Immature natural killer cell (primary cell): ENCODE measurements at places on chromosomes 4 and X. TPM values are rescaled to one million over a fixed set of nuclear protein-coding genes. Genes with fewer than 3 reads are reported as not detected.

SMPX gene
- not detected for polyA plus RNA-seq

CCDC149 gene
- not detected for polyA plus RNA-seq

RBPJ gene
- 55.9 TPM for polyA plus RNA-seq

SYP gene
- polyA plus RNA-seq, result 0.29 TPM

SHISA3 gene
- not detected for polyA plus RNA-seq

COMMD8 gene
- polyA plus RNA-seq, result 63.8 TPM

NEIL3 gene
- 0.61 TPM for polyA plus RNA-seq

FRAS1 gene
- polyA plus RNA-seq, result not detected

MAGEB10 gene
- not detected for polyA plus RNA-seq

GLRA3 gene
- polyA plus RNA-seq, result not detected

ZNF827 gene
- polyA plus RNA-seq, result 1.7 TPM

ATOH1 gene
- polyA plus RNA-seq, result not detected

ARMCX1 gene
- 0.14 TPM for polyA plus RNA-seq

RENBP gene
- not detected for polyA plus RNA-seq

BEND2 gene
- polyA plus RNA-seq, result not detected

CXorf49 gene
- not detected for polyA plus RNA-seq

XK gene
- polyA plus RNA-seq, result not detected

KCND1 gene
- not detected for polyA plus RNA-seq

DOK7 gene
- polyA plus RNA-seq, result not detected

PRSS12 gene
- polyA plus RNA-seq, result not detected

TNMD gene
- polyA plus RNA-seq, result not detected

GC gene
- not detected for polyA plus RNA-seq

PASD1 gene
- polyA plus RNA-seq, result not detected

ERVMER34-1 gene
- polyA plus RNA-seq, result not detected
